Activated CD8-positive, alpha-beta memory T cell treated with anti-CD3 and anti-CD28 coated beads for 1 hour (primary cell): ENCODE measurements at places on chromosomes 3 and 15.
A peak's percentile ranks its signal among the peaks of the same experiment; 100 is the strongest.

GRCh38 chr3:98500019-98500418 is 2.5 kb downstream of the OR5K2 start:
- no peak for DNase-seq

DNA sequence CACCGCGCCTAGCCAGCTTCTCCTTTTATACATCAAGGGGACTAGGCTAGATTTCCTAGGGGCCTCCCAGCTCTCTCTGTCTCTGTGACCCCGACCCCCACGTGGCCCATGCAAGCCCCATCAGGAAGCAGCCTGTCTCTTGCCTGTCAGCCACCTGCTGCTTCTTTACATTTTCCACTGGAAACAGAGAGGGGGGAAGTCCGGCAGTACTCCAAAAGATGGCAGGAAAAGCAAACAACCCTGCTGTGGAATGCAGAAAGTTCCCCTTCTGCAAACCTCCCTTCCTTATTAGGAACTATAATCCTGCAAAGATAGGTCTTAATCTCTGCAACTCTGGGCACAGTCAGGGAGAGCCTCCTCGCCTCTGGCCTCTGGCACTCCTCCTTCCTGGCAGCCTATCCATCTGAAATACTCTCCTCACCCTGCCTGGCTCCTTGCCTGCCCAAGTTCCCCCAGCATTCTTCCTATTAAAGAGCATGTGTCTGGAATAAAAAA is 47.4 kb upstream of the HACD2 start:
- DNase-seq, result no peak

- DNase-seq, result no peak
Measured at GRCh38 chr3:33775363-33775762, 23.1 kb upstream of the PDCD6IP start.

DNA sequence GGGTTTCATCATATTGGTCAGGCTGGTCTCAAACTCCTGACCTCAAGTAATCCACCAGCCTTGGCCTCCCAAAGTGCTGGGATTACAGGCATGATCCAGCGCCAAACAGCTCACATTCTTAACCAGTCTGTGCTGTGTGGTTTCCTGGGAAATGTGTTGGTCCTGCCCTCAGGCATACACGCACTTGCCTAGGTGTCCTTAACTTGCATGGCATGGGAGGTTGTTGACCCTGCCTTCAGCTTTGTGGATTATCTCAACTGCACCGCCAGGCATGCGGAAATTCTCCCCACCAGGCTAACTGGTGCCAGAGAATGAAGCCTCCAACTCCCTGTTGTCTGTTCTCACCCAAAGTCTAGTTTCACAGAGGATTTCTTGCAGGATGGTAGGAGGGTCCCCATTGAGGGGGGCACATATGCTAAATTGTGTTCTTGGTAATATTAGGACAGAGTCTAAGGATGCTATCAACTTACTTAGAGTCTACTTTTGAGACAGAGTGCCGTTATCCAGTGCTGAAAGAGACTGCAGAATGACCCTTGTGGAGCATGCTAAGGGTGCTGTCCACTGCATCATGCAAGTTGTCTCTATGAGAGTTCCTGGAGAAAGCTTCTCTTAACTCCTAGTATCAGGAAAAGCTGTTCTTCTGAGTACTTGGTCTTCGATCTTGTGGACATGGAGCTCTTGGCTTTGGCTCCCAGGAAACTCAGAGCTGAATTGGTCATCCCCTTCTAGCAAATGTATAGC is 61.6 kb upstream of the EIF1B start:
- DNase-seq, result no peak

- DNase-seq, result no peak
Measured at GRCh38 chr3:60536420-60536819, 714.8 kb downstream of the FHIT start.

DNA sequence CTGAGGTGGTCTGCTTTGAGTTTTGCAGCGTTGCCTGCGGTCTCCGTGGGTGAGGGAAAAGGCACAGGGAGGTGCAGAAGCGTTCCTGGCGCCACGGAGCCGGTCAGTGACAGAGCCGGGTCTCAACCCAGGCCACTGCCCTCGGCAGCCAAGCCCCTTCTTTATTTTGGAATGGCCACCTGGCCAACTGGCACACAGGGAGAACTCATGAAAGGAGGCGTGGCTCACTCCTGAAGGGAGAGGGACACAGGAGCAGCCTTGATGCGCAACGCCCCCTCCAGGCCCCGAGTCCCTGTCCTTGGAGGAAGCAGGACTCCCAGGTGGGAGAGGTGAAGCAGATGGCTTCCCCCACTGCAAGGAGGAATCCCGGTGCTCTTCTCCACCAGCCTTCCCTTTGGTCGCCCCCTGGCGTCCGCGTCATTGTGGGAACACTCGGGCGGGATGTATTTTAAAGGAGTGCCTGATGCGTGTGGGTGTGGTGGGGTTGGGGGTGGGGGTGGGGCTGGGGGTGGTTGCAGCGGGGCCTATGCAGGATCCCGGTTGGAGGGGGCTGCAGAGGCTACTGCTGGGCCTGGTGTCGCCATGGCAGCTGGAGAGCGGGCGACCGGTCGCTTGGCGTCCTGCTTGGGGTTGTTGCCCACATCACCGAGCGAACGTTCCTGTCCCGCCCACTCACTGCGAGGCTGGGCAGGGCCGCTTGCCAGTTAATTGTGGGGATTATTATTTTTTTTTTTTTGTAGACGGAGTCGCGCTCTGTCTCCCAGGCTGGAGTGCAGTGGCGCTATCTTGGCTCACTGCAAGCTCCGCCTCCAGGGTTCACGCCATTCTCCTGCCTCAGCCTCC is 32.6 kb downstream of the APBA2 start:
- no peak for DNase-seq

- DNase-seq, result no peak
Measured at GRCh38 chr3:107800710-107801109, 277.9 kb downstream of the BBX start.

DNA sequence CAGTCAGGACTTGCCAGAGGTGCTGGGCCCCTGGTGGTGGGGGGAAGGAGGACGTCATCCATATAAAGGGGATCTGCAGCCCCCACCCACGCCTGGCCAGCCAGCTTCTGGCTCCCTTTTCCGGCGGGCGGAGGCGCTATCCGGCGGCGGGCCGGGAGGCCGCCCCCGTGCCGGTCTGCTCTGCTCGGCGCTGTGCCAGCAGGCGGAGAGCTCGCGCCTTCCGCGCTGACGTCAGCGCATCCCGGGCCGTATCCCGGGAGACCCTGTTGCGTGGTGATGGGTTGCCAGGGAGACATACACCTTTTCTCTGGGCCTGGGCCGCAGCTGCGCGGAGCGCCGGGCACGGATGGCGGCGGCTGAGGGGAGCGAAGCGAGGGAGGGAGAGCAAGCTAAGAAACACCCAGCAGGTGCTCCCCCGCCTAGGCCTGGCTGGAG is 1.1 kb downstream of the FAM131A start:
- DNase-seq, result no peak

- DNase-seq, result no peak
Measured at GRCh38 chr3:66019896-66020295, 18.8 kb downstream of the MAGI1 start.

DNA sequence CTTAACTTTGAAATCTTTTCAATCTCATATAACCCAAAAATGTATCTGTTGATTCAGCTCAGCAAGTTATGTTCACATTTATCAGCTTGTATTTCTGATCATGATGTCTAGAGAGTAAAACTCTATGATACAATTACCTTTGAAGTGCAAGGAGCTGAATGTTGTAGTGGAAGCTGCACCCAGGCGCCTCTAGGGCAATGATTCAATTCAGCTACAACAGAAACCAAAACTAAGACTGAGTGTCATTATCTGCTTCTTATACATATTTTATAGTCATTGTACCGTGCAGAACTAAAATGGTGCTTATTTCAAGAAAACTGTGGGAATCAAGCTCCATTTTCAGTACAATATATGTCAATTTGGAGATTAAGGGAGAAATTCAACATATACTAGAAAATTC is 1237.5 kb downstream of the ZPLD1 start:
- no peak for DNase-seq

- no peak for DNase-seq
Measured at GRCh38 chr3:28053759-28054158, 187.7 kb upstream of the CMC1 start.

- no peak for DNase-seq
Measured at GRCh38 chr15:36778531-36778930, 199.1 kb downstream of the CDIN1 start.

GRCh38 chr3:56200251-56200650 is 268.0 kb downstream of the ERC2 start:
- DNase-seq, result no peak

- no peak for DNase-seq
Measured at GRCh38 chr3:185532901-185533300, 19.5 kb downstream of the LIPH start.

GRCh38 chr15:58748852-58749531 is 515 bp downstream of the ADAM10 start:
- DNase-seq, result peak; percentile 18

GRCh38 chr3:157101486-157101885 is 58.5 kb downstream of the CCNL1 start:
- DNase-seq, result no peak

GRCh38 chr3:66561367-66561766 is 60.5 kb upstream of the LRIG1 start:
- DNase-seq, result no peak

DNA sequence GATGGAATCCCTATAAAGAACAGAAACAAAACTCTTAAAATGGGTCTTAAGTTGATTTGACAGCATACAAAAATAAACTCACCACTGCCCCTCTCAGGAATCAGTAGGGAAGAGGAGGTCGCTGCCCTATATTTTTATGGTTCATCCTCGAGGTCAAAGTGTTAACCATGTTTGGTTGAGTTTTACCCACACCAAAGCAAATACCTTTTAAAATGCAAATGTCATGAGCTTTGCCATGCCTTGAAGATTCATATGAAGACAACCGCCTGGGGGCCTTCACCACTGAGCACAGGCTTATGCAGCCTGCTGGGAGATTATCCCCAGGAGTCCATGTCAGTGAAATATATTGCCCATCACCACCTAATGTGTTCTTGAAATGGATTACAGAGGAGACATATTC is 66.1 kb downstream of the GLB1 start:
- no peak for DNase-seq

DNA sequence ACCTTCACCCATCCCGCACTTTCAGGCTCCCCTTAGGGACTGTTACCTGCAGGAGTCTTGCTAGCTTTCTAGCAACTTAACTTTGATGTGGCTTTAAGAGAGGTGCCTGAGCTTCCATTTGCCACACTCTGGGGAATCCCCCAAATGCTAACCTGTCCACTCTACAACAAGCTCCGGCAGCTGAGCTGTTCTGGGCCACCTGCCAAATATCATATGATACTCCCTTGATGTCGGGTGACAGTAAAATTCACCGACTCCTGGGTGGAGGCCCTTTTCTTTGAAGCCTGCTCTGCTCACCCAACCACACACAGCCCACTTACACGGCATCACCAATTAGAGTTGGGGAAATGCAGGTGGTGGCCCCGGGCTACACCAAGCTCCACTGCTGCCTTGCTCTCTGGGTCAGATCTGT is 38.0 kb upstream of the XCR1 start:
- DNase-seq, result peak; percentile 77

- DNase-seq, result no peak
Measured at GRCh38 chr3:119219069-119219468, 21.6 kb downstream of the B4GALT4 start.

- DNase-seq, result no peak
Measured at GRCh38 chr15:87345961-87346360, 910.6 kb downstream of the NTRK3 start.

- no peak for DNase-seq
Measured at GRCh38 chr15:64256051-64256450, 93.2 kb upstream of the PPIB start.

DNA sequence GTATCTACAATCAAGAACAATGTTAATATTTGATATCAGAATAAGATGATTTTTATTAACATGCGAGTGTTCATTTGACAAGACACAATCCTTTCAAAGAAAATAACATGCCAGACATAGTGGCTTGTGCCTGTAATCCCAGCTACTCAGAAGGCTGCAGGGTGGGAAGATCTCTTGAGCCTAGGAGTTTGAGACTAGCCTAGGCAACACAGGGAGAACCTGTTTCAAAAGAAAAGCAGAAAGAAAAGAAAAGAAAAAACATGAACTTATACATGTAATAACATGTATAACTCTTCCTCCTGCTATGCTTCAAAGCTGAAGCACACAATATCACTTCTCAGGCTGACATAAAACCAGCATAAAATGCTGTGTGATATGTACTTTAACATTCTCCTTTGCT is 253.7 kb downstream of the FOXP1 start:
- no peak for DNase-seq

DNA sequence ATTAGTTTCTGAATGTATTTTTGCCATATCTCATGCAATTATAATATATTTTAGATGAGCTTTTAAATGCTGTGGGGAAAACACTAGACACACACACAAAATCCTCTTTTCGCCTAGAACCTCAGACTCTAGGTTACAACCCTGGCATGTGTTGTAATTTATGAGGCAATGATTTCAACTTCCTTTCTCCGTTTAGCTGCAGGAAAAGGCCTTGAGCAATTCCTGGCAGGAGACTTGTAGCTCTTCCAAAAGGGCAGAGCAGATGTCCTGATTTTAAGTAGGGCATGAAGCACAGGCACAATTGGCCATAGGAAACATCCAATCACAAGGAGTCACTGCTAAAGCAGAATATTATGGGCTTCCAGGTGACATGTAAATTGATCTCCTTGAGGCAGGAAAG is 82.0 kb downstream of the GPR156 start:
- no peak for DNase-seq

DNA sequence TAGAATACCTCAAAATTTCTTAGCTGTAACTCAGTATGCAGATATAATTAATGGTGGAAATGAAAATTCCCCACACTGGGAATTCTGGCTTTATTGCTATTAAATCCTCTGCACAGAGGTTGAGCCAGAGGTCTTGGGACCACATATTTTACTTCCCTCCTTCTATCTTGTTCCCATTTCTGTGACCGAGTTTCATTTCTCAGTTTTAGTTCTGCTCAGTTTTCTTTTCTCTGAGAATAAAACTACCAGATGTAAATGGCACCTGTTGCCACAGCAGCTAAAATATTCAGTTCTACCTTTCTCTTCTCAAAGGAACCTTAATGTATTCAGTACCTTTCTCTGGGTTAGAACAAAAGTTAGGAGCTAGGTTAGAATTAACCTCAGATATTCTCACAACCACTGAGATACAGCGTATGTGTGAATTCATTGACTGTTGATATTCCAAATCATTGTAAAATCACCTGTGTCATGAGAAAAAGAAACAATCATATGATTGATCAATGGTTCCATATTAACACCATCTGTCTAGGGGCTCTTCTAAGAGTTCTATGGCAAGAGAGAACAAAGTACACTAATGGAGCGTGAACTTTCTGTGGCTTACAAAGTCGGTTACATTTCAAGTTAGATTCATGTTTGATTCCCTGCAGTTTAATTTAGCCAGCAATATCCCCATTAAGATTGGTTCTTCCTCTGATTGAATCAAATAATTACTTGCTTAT is 374.1 kb downstream of the EFHB start:
- DNase-seq, result no peak

DNA sequence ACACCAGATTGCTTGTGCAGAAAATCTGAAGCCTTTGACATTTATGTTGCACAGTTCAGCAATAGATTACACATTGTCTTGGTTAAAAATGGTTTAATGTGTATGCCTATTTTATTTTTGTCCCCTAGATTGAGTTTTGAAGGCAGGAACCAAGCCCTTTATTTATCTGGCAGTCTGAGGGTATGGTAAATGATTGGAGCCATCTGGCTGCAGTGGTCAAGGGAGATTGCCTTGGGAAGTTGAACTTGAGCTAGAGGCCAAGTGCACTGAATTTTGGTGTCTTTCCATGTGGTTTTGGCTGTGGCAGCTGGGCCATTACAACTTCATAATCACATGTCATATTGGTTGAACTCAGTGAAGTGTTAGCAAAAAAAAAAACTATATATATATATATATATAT is 248.7 kb upstream of the C2CD4B start:
- DNase-seq, result no peak
